ENCODE measurements at places on chromosomes 3 and 15. TPM values are rescaled to one million over a fixed set of nuclear protein-coding genes. Genes with fewer than 3 reads are reported as not detected.

DNA sequence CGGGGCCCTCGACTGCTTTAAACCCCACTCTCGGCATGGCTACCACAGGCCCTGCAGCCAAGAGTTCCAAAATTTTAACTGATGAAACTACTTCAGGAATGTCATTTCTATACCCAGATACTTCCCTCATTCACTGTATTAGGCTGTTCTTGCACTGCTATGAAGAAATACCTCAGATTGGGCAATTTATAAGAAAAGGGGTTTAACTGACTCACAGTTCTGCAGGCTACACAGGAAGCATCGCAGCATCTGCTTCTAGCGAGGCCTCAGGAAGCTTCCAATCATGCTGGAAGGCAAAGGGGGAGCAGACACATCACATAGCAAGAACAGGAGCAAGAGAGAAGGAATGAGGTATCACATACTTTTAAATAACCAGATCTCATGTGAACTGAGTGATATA, 21.6 kb upstream of the ALCAM start:
- no peak for DNase-seq

DNA sequence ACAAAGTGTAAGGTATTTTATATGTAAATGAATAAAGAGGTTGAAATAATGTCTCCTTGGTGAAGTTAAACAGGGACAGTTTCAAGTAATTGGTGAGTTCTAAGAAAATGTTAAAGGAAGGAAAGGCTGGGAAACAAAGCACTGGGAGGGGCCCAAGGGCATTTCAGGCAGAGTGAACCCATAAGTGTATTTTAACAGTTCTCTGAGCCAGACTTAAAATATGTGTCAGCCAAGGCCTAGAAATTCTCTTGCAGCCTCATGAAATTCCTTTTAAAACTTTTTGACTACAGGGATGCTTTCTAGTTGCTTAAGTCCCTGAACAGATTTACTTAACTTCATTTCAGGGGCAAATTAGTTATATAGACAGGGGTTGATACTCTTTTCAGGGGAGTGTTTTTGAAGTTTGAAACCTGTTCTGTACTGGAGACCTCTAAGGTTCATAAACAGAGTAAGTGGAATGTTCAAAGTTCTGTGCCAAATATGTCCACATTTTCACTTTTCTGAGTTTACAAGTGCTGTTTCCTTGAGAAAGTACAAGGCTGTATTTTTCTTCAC, 77.6 kb downstream of the GALK2 start:
- DNase-seq, result no peak

DNA sequence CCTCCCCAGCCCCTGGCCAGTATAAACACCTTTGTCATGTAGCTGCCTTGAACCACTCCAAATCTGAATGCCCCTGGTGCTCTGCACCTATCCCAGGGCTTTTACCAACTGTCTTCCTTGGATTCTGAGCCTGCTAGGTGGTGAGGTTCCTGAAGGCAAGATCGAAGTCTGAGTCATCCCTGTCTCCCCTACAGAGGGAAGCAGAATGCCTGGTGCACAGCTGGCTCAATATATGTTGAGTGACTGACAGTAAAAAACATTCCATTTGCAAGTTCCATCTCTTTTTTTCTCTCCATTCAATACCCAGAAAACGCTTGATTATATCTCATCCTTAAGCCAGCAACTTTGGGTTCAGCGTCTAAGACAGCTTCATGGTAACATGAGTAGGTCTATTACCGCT, 24.7 kb downstream of the SLC24A1 start:
- peak; percentile 9 for DNase-seq

- no peak for DNase-seq
These were observed 78.7 kb upstream of the IGSF10 start for GRCh38 chr3:151539599-151539998.

DNA sequence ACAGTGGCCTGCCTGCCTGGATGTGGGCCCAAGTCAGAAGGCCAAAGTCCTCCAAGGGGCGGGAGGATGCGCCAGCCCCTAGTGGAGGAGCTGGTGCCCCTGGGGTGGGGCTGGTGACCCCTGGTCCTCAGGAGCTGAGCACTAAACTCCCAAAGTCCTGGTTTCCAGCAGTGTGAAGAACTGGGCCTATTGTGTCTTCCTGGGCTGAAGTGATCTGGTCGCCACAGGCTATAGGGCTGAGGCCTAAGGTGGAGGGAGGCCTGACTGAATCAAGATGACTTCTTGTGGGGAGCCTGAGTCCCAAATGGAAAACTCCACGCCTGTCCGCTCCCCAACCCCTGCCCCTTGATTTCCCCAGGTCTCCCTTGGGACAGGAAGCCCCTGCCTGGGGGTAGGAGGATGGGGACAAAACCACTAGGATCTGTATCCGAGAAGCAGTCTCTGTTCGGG, 753 bp upstream of the FES start:
- DNase-seq, result no peak

GRCh38 chr3:45065373-45065720, 39.2 kb downstream of the CLEC3B start:
- DNase-seq, result no peak

- no peak for DNase-seq
These were observed 125.2 kb downstream of the EFHB start for GRCh38 chr3:19808834-19809233.

DNA sequence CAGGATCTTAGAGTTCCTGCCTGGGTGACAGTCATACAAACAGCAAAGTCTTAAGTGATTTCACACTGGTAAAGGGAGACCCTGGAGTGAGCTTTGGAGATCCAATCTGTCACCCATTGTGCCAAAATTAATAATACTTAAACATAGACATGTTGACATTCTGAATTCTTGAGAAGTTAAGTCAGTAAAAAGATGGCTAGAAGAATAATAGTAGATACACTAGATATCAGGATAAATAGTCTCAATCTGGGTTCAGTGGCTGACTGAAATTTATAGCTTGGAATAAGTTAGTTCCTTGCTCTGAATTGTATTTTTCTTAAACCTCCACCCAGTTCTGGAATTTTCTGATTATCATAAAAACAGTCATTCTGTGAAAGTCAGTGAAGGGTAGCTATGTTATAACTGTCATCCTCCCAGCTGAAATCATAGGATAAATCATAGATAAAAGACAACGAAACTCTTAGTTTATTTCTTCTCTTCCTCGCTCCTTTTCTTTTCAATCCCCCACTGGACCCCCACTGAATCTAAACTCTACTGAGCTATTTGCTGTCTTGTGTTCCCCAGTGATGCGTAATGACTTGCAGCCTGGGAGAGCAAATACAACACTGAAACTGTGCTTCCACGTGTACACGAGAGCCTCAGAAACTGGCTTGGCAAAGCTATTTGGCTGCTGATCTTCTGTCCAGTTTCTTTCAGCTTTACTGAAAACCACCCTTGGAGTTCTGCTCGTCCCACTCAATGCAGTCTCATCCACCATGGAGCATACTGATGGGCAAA, 175.4 kb upstream of the TP63 start:
- DNase-seq, result no peak

DNA sequence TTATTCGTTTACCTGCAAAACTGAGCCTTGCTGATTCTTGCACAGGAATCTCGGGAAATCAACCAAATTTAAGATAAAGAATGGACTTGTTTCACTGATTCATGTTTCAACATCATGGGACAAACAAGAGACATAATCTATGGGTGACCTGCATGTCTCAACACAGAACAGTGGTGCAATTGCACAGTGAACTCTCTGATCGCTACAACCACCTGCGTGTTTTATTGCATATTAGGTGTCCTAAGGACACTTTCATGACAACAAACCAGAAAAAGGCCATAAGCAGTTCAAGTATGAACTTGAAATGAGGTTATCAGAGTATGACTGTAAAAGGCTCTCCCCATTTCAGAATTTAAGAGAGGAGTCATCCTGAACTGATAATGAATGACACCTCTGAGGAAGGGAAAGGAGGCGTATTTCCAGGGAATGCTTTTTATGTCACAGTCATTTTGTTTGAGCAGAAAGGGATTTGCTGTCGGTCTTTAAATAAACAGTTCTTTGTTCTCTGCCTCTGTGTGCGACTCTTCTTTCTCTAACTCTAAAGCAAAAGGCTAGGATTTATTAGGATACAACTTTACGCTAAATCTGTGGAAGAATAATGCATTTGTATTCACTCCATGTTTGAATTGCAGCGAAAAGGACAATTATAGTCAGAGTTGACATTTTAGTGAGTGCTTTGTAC, 167.2 kb downstream of the RBMS3 start:
- DNase-seq, result no peak

DNA sequence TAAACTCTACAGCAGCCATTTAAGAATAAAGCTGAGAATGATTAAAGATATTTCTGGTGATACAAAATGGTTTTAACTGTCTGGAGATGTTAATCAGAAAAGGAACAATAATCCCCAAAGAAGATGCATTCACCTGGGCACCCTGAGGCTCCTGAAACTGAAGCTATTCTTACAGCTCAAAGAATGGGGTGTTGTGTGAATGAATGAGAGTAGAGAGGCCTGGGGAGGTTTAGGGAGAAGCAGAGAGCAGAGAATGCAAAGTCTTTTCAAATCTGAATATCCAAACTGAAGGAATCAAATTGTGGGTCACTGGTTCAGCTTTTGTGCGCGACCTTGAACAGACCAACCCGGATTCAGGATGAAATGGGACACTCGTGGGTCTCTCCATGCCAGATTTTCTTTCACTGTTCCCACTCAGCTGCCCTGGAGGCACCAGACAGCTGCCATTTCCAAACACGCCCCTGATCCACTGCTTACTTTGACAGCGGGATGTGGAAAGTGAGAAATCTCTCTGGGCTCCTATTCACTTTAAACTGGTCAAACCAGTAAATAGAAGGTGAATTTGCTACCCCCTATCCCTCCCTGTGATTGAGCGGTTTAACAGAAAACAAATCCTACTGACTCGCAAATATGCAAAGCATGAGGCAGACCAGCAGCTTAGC, 485.5 kb upstream of the THBS1 start:
- DNase-seq, result no peak

GRCh38 chr15:43943511-43943910, 116.7 kb downstream of the WDR76 start:
- no peak for DNase-seq

GRCh38 chr15:73716417-73716816, 32.2 kb downstream of the CD276 start:
- DNase-seq, result no peak

Gene APOD
- total RNA-seq, result 0.17 TPM

Gene ADAMTS9
- total RNA-seq, result 0.90 TPM

Gene CCR8
- total RNA-seq, result not detected

Gene TRH
- not detected for total RNA-seq

Gene PLSCR2
- total RNA-seq, result not detected

Gene PLXNA1
- total RNA-seq, result 51.3 TPM

Gene PRSS50
- not detected for total RNA-seq

Gene NDN
- not detected for total RNA-seq

Gene GHRL
- not detected for total RNA-seq
